ENCODE measurements at places on chromosomes 7 and 10. TPM values are rescaled to one million over a fixed set of nuclear protein-coding genes. Genes with fewer than 3 reads are reported as not detected.

FBXO24 gene
- polyA plus RNA-seq, result 1.2 TPM

DNA sequence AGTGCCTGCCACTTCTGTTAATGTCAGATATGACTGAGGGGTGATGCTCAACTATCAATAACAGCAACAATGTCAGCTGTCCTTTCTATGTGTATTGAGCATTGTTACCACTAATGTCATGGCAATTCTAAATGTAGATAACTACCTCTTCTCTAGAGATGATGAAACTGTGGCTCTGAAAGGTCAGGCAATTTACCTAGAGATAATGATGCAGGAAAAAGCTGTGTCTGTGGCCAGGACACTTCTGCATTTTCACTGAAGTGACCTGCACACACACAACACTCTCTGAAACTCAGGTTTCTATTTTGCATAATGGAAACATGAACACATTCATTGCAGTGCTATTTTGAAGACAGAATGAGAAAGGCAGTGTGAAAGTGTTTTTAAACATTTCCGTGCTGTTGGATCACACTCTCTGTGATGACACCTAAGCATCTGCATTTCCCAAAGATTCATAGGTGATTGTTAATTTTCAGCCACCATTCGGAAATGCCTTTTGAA lies 148.2 kb downstream of the KCND2 start:
- no peak overlapping the region for H3K27ac ChIP-seq
- no peak for DNase-seq
- H3K4me1 ChIP-seq, result no peaks in the 10 kb centered on the region

DNA sequence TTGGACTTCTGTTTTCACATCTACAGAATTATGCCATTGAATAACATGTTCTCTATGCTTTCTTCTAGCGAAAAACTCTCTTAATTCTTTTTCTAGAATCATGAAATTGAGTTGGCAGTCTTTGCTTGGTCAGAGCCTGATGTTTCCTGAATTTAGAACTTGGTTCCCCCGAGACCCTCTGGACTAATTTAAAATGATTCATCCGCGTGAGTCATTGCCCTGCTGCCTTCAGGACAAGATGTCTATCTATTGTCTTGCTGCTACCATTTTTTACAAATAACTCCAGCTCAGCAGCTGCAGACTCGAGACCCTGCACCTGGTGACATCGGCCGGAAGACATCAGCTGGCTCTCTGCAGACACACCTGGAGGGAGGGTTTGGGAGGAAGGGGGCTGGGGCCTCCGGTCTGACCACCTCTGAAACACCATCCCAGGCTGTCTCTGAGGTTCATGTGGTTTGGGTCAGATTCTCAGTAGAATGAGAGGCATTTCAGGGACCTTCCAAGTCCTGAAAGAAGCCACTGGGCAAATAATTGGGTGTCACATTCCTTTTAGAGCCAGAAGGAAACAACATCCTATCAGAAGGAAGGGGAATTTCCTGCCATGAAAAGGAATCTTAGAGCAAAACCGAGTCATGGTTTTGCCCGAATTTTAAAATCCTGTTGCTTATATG lies 20.9 kb upstream of the KLF6 start:
- H3K4me1 ChIP-seq, result peaks cover 60% of the 10 kb centered on the region
- H3K4me3 ChIP-seq, result peak overlapping the region; percentile 24

GRCh38 chr10:110335314-110336064 lies 30.8 kb upstream of the SMNDC1 start:
- no peaks in the 10 kb centered on the region for H3K27me3 ChIP-seq
- no peaks in the 10 kb centered on the region for H3K36me3 ChIP-seq
- no peak overlapping the region for H3K27ac ChIP-seq
- H3K4me1 ChIP-seq, result no peaks in the 10 kb centered on the region
- DNase-seq, result no peak

GRCh38 chr7:111763221-111763801 lies 201.0 kb upstream of the IMMP2L start:
- H3K4me1 ChIP-seq, result no peaks in the 10 kb centered on the region
- no peak overlapping the region for H3K4me3 ChIP-seq
- no peaks in the 10 kb centered on the region for H3K27me3 ChIP-seq
- no peaks in the 10 kb centered on the region for H3K36me3 ChIP-seq

DNA sequence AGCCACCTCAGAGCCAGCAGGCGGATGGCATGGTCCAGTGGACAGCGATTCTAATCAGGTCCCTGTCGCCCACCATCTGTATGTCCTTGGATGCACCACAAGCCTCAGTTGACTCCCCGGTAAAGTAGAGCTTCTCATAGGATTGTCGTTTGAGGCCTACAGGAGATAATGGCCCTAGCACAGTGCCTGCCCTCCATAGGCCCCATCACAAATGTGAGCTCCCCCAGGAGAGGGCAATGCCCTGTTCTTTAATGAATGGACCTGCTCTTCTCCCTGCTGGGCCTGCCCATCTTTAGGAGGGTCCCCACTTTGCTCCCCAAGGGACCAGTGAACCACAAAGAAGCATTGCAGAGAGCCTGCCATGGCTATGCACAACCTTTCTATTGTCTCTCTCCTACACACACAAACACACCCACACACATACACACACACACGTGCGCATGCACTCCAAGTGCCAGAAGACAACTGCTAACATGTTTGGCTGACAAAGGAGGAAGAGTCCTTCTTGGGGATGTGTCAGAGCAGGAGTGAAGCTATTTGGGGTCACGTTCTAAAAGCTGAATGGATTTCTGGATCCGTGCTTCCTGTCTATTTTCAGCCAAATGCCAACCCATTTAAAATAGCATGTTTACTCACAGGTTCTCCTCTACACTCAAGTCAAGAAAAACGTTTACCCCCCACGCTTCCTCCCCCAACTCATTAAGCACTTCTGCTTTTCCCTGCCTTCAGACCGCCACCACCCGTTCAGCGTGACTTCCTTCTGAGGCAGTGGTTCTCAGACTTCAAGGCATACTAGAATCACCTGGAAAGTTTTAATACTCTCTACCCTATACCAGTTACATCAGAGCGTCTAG lies 196.1 kb downstream of the GRID1 start:
- no peaks in the 10 kb centered on the region for H3K4me1 ChIP-seq
- H3K27ac ChIP-seq, result no peak overlapping the region
- no peak overlapping the region for H3K4me3 ChIP-seq
- H3K27me3 ChIP-seq, result no peaks in the 10 kb centered on the region
- H3K36me3 ChIP-seq, result no peaks in the 10 kb centered on the region
- DNase-seq, result no peak

- no peak overlapping the region for H3K4me3 ChIP-seq
- no peaks in the 10 kb centered on the region for H3K27me3 ChIP-seq
- no peaks in the 10 kb centered on the region for H3K4me1 ChIP-seq
- H3K36me3 ChIP-seq, result no peaks in the 10 kb centered on the region
These were observed 313.9 kb upstream of the ZNF32 start for GRCh38 chr10:43962346-43963191.

DNA sequence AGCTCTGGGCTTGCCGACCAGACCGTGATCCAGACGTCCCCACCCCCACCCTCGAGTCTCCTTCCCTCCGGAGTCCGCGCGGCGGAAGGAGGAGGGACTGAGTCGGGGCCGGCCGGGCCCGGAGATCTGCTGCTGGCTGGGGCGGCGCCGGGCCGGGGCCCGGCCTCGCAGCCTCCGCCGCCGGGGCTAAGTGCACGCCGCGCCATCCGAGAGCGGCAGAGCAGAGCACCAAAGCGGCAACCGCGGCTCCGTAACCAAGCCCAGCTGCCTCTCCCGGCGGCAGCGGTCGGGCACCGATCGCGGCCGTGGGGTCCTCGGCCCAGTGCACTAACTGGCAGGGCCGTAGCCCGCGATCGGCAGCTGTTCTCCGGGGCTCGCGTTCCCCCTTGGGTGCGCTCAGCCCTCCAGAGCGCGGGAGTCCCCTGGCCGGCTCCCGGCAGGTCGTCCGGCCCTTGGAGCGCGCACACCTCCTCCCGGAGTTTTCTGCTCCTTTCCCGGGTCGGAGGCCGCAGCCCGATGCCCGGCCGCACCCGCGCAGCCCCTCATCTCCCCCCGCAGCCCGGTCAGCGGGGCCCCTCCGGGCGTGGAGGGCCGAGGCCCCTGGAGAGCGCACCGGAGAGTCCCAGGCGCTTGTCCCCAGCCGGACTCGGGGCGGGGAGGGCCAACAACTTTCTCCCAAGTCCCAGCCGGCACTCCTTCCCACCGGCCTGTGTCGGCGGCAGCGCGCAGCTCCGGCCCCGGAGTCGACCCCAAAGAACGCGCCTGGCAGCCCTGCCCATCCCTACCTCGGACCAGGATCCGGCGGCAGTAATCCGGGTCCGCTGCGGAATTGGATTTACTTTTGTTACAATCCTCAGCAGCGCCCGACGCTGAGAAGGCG lies 799 bp downstream of the VAX1 start:
- H3K27ac ChIP-seq, result no peak overlapping the region
- H3K4me3 ChIP-seq, result no peak overlapping the region
- no peak for DNase-seq
- peaks cover 92% of the 10 kb centered on the region for H3K27me3 ChIP-seq
- peaks cover 28% of the 10 kb centered on the region for H3K4me1 ChIP-seq

DNA sequence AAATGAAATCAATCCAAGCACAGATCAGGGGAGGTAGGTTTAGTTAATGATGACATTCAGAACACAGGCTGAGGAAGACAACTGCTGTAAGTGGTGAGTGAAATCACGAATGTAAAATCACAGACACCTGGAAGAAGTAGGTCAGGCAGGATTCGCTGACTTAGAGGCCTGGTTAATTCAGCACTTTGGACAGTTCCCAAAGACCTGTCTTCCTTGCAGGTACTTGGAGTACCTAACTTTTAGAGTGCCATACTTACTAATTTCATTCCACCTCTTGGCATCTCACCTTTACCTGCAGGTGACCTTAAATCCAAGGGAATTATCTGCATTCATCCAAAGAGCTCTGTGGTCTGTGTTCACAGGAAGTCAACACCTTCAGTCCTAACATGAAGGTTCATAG lies 822.3 kb downstream of the PHTF2 start:
- H3K27ac ChIP-seq, result no peak overlapping the region
- no peaks in the 10 kb centered on the region for H3K36me3 ChIP-seq
- no peak for DNase-seq

- no peaks in the 10 kb centered on the region for H3K27me3 ChIP-seq
- H3K27ac ChIP-seq, result no peak overlapping the region
- no peak overlapping the region for H3K4me3 ChIP-seq
- DNase-seq, result peak; percentile 43
These were observed 12.7 kb upstream of the TMEM273 start for GRCh38 chr10:49200854-49201253.
